NCI-H446 treated with DMSO at 0.1 percent for 48 hours (cell line): ENCODE measurements at places on chromosomes 5 and 9.

DNA sequence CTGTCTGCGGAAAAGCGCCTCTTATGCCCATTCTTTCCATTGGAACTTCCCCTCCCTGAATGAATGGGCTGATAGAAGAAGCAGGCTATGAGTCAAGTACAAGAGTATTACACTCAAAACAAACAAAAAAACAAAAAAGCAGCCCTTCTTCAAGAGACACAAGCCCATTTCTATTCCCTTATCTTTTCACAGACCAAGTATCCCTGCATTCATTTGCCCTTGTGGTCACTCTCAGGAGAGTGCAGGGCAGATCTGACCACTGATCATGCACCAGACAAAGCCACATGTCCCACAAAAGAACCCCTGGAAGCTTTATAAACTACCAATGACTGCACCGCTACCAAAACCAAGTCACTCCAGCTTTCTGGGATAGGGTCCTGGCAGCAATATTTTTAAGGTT is 262.5 kb upstream of the TAS2R1 start:
- no peak for DNase-seq

- DNase-seq, result no peak
These were observed 6.0 kb upstream of the ZDHHC12 start for GRCh38 chr9:128729766-128730517.

DNA sequence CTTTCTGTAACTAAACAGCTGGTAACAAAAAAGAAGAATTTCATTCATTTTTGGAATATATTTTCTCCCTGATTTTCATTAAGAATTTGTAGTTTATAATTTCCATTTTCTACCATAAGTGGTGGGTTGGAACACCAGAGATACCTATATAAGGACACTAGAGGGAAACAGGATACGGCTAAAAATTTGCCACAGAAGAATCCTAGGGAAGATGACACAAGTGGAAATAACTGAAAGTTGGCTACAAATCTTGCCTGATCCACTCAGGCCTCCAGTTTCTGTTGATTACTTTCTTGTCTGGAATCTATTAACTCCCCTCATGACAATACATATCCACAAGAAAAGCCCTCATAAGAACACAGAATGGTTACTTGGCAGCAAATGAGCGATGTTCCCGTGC is 46.8 kb downstream of the FREM1 start:
- DNase-seq, result no peak

DNA sequence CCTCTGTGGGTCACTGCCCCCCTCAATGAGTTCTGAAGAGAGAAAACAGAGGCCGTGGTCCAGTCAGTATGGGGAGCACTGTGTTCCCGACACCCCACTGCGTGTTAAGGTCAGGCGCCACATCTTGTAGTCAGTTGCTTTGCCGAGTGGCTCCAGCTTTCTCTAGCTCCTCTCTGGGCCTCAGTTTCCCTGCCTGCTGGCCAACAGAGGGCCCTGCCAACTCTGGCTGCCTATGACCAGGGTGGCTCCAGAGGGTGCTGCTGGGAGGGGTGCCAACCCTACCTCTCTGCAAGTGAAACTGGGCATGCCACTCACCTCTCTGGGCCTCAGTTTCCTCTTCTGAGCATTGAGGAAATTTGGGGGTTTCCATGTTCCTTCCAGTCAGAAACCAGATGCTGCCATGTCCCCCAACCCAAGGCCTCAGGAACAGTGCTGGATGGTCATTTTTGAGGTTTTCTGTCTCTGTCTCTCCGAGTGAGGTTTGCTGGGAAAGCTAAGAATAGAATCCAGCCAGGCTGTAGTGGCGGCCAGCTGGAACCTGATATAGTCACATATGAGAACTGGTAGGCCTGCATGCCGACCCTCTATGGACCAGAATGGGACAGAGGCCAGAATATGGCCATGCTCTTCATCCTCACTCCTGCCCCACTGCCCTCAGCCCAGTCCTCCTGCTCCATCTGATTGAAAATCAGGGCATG is 132.1 kb downstream of the PHF2 start:
- DNase-seq, result no peak

DNA sequence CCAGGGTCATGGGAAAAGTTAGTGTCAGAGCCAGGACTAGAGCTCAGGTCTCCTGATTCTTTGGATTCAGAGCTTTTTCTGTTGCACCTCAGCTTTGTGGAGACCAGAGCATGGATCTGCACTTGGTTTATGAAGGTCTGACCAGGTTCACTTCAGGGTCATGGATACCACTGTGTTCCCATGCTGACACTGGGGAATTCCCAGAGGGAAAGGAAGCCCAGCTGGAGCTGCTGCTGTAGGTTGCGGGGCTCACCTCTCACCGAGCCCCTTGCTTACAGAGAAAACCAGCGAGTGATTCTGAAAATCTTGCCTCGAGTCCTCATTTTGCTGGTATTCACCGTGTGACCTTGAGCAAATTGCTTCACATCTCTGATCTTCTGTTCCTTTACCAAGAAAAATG is 83.0 kb downstream of the RGS3 start:
- DNase-seq, result no peak

DNA sequence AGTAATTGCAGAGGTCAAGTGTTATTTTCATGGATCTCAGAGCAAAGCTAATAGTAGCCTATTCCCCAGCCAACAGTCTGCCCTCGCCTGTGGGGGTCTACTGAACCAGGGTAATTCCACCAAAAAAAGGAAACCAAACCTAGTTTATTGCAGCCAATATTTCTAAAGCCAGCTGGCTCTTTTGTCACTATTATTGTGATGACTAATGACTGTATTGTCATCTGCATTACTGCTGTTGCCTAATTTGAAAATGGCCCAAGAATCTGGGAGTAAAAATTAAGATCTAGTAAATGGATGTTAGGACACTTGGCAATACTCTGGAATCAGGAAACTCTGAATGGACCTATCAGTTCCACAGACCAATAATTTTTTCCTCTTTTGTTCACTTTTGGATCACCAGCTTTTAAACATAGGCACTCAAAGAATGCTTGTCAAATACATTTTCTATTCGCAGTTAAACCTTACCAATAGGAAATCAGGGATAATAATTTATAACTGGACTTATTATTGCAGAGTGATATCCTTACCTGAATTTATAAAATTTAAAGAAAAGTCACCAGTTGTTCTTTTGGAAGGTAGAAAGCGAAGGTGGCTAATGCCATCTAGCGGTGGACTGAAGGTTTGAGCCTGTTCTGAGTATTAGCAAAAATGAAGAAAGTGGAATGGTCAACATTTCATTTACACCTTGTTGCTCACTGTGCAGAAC is 69.2 kb downstream of the SYK start:
- peak; percentile 24 for DNase-seq

GRCh38 chr5:155700333-155700732 is 626.6 kb upstream of the SGCD start:
- no peak for DNase-seq

DNA sequence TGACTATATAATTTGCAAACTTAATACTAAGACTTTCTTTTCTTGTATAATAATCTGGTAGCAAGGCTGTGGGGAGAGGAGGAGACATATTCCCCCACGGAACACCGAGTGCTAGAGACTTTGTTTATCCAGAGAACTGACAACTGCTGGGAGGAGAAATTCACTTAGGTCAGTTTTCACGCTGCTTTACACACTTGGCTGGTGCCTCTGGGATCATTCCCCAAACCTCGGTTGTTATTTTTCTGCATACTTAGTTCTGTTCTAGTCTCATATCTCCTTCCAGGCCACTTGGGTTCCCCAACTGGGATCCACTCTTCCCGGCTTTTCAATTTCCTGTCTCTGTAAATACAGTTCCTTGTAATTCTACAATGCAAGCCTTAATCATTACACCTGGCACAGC is 238.2 kb upstream of the ADAMTS16 start:
- DNase-seq, result no peak
